CD4-positive, alpha-beta T cell treated with Interleukin-1 beta for 1 hour (primary cell): ENCODE measurements at places on chromosomes 12 and 14.

DNA sequence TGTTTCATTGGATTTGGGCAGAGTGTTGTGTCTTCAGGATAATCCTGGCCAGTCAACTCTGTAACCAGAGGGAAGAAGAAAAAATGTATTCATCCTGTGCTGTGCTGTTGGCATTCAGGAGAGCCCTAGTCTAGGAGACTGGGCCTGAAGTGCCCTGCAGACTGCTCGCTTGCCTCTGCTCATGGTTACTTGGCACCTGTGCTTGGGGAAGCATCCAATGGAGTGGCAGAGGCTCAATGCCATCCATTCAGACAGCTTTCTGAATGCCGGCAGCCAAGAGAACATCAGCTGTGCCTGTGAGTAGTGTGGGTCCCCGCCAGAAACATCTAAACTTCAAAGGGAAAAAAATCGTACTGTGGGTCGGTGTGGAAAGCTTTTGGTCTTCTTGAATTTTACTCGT lies 124.2 kb downstream of the SRGAP1 start:
- no peak for DNase-seq

- no peak for DNase-seq
These were observed 18.0 kb downstream of the DEPDC4 start for GRCh38 chr12:100248886-100249285.

DNA sequence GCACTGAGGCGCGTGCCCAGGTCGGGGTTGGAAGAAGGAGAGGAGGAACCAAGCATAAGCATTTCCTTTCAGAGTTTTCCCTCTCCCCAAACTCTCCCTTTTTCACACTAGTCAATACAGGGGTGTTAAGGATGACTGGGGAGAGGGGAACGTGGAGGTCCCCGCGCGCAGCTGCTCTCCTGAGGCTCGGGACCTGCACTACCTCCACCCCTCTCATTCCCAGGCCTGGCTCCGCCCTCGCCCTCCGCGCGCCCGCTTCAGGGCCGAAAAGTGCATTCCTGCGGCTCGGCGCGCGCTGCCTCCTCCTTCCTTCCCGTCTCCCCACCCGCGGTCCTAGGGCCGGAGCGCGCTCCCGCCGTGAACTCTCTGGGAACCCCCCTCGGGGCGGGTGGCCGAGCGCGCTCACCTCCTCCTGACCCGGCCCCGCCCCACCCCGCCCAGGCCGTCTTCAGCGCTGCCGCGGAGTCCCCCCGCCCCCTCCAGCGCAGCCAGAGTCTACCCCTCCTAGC lies 11.3 kb downstream of the RARG start:
- DNase-seq: peak; percentile 87

DNA sequence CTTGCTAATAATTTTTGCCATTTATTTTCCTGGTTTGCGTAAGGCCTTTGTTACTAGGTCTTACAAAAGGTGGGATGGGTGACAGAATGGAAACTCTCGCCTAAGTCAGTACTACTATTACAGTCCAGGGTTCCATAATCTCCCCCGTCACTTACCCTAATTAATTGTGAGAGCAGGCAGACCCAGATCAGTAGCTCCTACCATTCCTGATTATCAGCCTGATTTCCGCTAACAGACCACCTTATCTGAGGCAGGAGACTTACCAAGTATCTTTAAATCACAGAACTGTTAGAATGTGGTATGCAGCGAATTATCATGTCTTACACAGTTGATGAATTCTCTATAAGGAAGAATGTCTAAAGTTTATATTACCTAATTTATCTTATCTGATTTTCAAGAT lies 234.7 kb downstream of the FOXN3 start:
- DNase-seq: no peak

DNA sequence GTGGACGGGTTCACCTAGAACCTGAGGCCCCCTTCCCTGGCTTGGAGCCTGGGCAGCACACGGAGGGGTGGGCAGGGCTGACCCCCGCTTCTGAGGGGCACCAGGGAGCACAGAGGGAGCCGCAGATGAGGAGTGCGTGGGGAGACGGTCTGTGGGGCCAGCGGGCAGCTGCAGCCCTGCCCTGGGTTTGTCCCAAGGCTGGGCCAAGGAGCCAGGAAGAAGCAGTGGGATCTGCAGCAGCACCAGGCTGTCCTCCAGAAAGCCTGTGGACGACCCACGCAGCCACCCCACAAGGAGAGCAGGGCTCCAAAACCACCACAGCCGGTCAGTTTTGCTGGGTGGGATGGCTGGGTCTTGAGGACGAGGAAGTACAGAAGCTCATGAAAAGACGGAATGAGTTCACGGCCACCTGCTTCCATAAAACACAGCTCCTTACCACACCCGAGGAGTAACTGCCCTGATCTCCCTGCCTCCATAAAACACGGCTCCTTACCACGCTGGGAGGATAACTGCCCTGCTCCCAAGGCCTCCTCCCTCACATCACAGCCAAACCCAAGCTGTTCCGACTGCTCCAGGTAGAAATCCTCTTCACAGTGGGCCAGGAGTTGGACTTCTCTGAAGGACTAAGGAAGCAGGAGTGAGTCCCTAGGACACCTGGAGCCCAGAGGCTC lies 9.9 kb upstream of the GOLGA3 start:
- no peak for DNase-seq

GRCh38 chr14:55512421-55512820 lies 67.6 kb upstream of the KTN1 start:
- DNase-seq: no peak

DNA sequence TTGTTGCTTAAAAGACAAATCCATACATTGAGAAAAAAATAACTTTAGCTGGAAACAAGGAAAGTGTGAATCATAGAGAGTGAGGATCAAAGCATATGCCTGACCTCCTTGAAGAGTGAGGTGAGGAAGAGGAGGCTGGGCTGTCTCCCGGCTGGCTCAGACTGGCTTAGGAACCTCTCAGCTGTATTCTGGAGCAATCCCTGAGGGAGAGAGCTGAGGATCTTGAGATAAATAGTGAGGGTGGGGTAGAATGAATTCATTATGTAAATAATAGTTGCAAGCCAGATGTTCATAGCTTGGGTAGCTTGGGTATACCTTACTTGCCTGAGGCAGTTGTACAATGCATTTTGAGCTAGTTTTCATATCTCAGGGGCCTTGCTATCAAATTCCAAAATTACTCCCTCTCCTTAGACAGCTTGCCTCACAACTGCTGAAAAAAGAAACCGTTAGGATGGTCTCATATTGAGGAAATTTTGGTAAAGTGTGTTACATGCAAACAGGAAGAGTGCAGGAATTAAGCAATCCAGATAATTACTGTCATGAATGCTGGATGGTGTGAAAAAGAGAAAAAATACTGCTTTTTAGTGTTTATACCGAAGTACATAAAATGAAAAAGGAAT lies 30.5 kb upstream of the SLC15A5 start:
- DNase-seq: no peak

DNA sequence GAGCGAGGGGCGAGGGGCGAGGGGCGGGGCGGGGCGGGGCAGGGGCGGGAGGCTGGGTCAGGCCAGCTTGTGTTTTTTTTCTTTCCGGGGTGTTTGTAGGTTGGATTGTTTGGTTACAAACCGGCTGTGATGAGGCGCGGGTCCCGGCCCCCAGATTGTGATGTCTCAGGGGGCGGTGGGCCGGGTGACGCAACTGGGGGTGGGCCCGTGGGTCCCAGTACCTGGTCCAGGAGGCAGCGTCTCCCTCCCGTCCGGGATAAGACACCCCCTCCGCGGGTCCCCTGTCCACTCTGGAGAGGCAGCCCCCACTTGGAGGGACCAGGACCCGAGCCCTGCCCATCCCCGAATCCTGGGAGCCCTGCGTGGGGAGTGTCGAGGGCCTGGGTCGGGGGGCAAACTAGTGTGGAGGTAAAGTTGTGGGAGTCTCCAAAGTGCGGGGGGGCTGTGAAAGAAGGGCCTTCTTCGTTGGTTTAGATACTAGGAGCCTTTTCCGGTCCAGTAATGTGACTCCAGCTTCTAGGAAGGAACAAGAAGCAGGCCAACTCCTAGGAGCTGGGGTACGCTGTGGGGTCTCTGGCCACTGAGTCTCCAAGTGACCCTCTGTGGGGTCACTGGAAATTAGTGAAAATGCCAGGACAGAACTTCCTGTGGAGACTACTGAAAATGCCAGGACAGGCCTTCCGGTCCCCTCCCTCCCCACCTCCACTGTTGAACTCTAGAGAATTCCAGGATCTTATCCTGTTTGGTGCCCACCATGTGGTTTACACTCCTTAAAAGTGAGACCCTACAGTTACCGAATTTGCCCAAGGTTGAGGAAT lies 579 bp upstream of the CLMN start:
- no peak for DNase-seq

DNA sequence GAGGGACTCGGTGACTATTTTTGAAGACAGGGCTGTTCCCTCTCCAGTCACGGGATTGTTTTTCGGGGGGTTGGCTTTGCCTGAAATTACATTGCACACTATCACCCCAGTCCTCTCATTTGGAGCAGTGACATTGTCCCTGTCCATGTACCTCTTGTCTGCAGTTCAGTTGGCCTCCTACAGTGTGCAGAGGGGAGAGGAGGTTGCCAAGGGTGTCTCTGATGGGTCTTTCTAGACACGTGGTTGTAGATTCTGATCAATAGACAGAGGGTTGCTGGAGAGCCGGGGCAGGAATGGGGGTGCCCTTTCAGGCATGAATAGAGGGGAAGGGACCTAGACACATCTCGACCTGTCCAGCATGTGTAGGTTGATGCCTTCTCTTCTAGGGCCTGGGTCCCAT lies 1.2 kb downstream of the TMEM120B start:
- no peak for DNase-seq

DNA sequence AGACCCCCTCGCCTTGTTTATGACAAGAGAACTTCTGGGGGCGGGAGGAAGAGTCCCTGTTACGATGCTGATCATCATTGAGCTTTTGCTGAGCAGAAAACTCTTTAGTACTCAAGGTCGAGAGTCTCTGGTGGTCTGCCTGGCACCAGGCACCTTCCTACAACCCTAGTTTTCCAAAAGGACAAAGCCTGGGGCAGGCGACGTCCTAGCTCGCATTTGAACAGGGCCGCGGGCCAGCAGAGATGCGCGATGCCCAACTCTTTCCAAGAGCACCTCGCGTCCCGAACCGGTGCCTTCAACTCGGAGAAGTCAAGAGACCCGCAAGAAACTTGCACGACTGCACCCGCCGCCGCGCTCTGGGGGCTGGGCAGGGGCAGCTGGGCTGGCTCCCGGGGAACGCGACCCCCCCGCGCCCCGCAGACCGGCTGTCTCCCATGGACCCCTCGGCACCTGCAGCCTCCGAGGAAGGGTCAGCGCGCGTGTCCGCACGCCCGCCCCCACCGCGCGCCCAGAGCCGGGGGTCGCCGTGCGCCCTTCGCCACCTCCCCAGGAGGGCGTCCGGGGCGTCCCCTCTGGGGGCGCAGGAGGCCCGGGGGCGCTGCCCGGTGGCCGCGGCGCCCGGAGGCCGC lies 377 bp upstream of the BCL7A start:
- no peak for DNase-seq

- DNase-seq: no peak
These were observed 49.0 kb upstream of the MSRB3 start for GRCh38 chr12:65229441-65229840.

- no peak for DNase-seq
These were observed 671 bp upstream of the DIO3 start for GRCh38 chr14:101560534-101561113.

- peak; percentile 9 for DNase-seq
These were observed 843 bp upstream of the NUAK1 start for GRCh38 chr12:106139422-106140171.

DNA sequence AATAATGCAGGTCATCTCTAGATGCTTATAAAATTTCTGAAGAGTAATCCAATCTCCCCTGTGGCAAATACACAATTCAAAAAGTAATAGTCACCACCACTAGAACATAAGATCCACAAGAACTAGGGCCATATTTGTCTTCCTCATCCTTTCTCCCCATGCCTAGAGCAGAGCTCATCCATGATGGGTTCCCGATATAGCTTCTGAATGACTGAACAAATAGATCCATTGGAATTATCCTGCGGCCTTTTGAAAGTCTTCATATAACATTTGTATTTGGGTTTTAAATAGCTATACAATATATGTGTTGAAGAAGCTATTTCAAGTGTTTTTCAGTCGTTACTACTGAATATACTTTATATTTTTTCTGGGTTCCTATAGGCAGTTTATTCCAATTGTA lies 5.7 kb downstream of the DCN start:
- no peak for DNase-seq

GRCh38 chr14:37859177-37859576 lies 263.7 kb downstream of the TTC6 start:
- no peak for DNase-seq

DNA sequence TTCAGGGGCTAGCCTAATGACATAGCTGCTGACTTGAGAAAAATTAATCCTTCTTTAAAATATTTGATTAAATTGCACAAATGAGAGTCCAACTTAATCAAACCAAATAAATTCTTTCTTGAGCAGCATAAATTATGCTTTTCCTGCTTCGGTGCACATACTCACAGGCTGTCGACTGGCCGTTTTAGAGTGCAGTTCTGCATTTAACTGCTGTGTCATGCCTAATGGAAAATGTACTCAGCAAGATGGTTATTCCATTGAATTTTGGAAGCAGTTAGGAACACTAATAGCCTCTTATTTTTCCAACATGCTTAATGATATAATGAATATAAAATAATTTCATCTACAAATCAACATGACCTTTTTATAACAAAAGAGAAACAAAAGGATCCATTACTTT lies 266.1 kb upstream of the LRIG3 start:
- DNase-seq: no peak

DNA sequence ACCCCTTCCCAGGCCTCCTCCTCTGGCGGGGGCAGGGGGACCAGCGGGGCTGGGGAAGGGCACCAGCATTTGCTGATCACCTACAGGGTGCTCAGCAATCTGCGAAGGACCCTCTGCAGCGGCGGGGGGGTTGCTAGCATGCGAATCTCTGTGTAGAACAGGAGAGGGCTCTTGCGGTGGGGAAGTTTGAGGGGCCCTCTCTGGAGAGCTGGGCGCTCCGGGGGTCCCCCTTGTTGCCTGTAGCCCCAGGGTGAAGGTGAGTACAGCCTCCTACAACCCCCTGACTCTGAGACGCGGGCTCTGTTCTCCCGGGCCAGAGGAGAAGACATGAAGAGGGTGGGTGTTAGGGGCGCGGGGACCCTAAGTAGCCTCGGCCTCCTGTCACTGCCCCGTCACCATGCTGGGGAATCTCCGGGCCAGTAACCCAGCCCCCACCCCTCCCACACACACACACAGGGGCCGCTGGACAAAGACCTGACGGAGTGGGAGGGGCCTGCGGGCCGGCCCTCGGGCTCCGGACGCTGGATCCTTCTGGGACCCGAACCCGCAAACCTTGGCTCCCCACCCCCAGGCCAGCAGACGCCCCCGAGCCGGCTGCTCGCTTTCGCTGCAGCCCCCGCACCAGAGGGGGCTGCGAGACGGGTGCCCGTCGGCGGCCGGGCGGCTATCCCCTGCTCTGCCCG lies 734 bp downstream of the FIGNL2 start:
- no peak for DNase-seq

DNA sequence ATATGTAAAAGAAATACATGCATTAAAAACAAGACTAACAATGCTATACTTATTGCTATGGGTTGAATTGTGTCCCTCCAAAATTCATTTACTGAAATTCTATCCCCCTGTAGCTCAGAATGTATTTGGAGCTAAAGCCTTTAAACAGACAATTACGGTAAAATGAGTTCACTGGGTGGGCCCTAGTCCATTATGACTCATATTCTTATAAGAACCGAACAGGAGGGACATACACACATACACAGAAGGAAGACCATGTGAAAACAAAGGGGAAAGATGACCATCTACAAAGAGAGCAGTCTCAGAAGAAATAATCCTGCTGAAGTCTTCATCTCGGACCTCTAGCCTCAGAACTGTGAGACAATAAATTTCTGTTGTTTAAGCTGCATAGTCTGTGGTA lies 77.1 kb upstream of the ANKS1B start:
- no peak for DNase-seq
